ENCODE measurements at places on chromosomes 6 and 20.

DNA sequence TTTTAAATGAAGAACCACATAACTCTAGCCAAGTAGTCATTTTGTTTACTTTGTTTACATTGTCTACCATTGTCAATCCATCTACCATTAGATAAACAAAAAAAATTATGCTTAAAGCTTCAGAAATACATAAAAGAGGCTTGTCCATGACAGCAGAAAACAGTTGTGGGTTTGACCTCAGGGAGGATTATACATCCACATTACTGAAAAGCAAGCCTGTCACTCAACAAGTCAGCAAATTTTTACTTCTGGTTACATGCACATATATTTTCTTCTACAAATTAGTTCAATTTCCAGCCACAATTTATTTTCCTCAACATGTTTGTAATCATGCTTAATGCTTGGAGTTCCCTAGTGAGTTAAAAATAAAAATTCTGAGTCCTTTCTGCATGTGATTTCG lies 713.3 kb downstream of the COL12A1 start:
- no peak overlapping the region for H3K4me3 ChIP-seq
- no peak overlapping the region for H3K27ac ChIP-seq
- no peaks in the 10 kb centered on the region for H3K4me1 ChIP-seq
- no peak for DNase-seq

- H3K36me3 ChIP-seq = no peaks in the 10 kb centered on the region
- DNase-seq = no peak
Observed at GRCh38 chr6:95784019-95784418, 206.7 kb downstream of the MANEA start.

- H3K27ac ChIP-seq = no peak overlapping the region
- H3K36me3 ChIP-seq = no peaks in the 10 kb centered on the region
- H3K4me3 ChIP-seq = no peak overlapping the region
Observed at GRCh38 chr20:9203081-9203447, 134.2 kb downstream of the PLCB4 start.

DNA sequence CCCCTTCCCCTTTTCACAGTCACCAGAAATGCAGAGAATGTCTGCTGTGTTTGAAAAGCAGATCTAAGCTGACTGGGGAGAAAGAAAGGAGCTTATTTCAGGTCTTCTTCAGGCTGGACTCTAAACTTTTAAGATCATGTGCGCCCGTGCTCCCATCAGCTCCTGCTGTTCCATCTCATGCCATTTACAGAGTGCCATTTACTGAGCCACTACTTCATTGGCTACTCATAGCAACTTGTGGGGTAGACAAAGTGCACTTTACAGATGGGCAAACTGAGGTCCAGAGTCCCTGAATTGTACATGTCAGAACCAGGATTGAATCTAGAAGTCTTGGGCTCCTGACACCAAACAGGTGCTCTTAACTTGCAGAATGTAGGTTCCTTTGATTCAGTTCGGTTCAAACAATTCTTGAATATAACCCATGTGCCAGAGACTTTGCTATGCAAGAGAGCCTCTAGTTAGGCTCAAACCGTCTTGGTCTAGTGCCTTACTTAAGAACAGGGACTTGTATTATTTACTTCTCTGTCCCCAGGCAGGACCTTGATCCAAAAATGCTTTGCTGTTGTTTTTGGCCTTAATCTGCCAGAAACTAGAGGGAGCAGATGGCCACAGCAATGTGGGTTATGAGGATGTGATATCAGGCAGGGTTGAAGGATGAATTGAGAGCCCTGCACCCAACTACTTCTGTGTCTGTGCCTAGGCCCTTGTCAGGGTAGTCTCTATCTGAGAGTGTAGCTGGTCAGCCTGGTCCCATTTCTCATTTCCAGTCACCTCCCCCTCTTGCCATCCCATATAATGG lies 56.4 kb downstream of the RALY start:
- no peak overlapping the region for H3K4me3 ChIP-seq
- H3K27me3 ChIP-seq = no peaks in the 10 kb centered on the region
- H3K36me3 ChIP-seq = no peaks in the 10 kb centered on the region

- H3K27ac ChIP-seq = no peak overlapping the region
Observed at GRCh38 chr20:19419396-19419795, 207.0 kb downstream of the SLC24A3 start.

DNA sequence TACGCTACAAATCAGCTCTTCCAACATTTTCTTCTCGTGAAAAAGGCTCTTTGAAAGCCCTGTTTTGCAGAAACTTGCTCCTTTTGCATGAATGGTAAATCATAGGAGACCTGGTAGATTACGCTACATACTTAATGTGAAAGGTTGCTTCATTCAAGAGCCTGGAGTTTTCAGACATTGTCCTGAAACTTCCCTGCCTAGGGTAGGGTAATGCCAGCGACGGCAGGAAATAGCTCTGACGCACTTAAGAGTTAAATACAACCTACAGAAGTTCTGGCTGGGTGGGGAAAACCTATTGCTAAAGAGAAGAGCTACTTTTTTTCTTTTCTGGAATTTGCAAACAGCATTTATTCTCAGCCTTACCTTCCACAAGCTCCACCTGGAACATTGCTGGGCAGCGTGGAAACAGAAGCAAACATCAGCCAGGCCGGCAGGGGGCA lies 144.5 kb downstream of the LPA start:
- peak overlapping the region; percentile 79 for H3K27ac ChIP-seq
- H3K36me3 ChIP-seq = no peaks in the 10 kb centered on the region
- no peak for DNase-seq

DNA sequence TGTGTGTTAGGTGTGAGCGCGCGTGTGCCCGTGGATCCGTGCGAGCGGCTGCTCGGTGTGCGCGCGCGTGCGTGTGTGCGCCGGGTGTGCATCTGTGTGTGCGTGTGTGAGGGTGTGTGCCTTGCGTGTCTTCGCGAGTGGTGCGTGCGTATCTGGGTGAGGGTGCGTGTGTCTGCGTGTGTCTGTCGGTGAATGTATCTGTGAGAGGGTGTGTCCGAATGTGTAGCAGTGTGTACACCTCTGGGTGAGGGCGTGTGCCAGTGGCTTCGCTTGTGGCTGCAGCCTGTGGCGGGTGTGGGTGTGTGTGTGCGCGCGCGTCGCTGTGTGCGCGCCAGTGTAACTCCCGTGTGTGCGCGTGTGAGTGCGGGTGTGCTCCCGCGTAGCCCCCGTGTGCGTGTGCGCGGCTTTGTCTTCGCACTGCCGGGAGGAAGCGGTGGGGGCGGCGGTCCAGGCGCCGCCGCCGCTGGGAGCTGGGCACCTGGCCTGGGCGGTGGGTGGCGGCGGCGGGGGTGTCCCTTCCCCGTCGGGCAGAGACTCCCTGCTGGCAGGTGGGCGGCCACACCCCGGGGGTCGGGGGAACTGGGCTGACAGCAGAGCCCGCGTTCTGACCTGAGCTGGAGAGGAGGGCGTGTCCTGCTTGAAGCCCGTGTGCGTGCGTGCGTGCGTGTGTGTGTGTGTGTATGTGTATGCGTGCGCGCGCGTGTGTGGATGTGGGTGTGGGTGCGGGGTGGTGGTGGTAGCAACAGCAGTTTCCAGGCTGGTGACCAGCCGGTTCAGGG lies 61.3 kb upstream of the EPB41L1 start:
- peak overlapping the region; percentile 81 for H3K27ac ChIP-seq
- peaks cover 36% of the 10 kb centered on the region for H3K4me1 ChIP-seq
- peak overlapping the region; percentile 65 for H3K4me3 ChIP-seq
- peak; percentile 90 for DNase-seq

- no peak for DNase-seq
- H3K4me1 ChIP-seq = peaks cover 24% of the 10 kb centered on the region
- no peak overlapping the region for H3K4me3 ChIP-seq
Observed at GRCh38 chr6:35922139-35922554, 1.2 kb upstream of the SRPK1 start.

- DNase-seq = no peak
- H3K36me3 ChIP-seq = no peaks in the 10 kb centered on the region
- no peaks in the 10 kb centered on the region for H3K27me3 ChIP-seq
- no peak overlapping the region for H3K4me3 ChIP-seq
Observed at GRCh38 chr20:5741089-5741488, 9.1 kb upstream of the SHLD1 start.

Measured in upper lobe of right lung (tissue), 1 donor.